ENCODE measurements at places on chromosomes 3 and 15.

DNA sequence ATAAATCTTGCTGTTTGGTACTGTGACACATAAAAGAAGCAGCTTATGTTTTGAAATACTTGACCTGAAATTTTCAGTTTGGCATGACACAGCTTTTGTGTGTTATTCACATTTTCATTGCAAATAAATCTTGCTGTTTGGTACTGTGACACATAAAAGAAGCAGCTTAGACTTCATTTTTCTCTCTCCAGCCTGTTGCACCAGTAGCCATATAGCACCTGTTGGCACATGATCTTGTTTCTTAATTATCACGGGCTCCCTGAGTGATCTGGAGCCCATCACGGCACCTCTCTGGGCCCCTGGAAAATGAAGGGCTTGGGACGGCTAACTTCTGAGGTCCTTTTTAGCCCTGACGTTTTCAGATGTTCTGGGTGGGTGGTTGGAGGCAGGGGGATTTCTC is 77.4 kb upstream of the SLCO3A1 start:
- DNase-seq = no peak

GRCh38 chr3:130907500-130907899 is 13.6 kb downstream of the ATP2C1 start:
- no peak for DNase-seq

- no peak for DNase-seq
Measured at GRCh38 chr3:111143-112069, 85.2 kb upstream of the CHL1 start.

GRCh38 chr3:150409512-150410310 is 1.6 kb downstream of the TSC22D2 start:
- no peak for DNase-seq

- no peak for DNase-seq
Measured at GRCh38 chr15:94451466-94451865, 220.1 kb downstream of the MCTP2 start.

GRCh38 chr15:89870006-89870405 is 23.8 kb downstream of the AP3S2 start:
- no peak for DNase-seq

DNA sequence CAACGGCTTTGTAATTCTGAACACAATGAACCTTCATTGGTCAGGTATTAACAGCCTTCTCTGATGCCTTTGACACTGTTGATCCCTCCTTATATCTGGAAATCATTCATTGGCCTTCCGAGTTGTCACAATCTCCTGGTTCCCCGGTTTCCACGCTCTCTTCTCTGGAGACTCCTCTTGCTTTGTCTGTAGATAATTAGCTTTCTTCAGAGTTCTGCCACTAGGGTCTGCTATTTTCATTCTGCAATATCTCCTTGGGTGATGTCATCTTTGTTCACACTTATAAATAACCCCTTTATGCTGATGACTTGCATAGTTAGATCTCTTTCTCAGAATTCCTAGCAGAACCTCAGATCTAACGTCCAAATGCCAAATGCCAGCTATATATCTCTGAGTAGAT is 583.8 kb upstream of the ZNF717 start:
- DNase-seq = no peak

- DNase-seq = no peak
Measured at GRCh38 chr3:21533002-21533401, 218.0 kb downstream of the ZNF385D start.

GRCh38 chr3:81549831-81550230 is 211.6 kb downstream of the GBE1 start:
- DNase-seq = no peak

Data from right renal cortex interstitium (tissue), 3 donors.